Esophagus muscularis mucosa (tissue), 4 donors: ENCODE measurements at places on chromosomes 4 and X. TPM values are rescaled to one million over a fixed set of nuclear protein-coding genes. Genes with fewer than 3 reads are reported as not detected.
A peak's percentile ranks its signal among the peaks of the same experiment; 100 is the strongest.

DNA sequence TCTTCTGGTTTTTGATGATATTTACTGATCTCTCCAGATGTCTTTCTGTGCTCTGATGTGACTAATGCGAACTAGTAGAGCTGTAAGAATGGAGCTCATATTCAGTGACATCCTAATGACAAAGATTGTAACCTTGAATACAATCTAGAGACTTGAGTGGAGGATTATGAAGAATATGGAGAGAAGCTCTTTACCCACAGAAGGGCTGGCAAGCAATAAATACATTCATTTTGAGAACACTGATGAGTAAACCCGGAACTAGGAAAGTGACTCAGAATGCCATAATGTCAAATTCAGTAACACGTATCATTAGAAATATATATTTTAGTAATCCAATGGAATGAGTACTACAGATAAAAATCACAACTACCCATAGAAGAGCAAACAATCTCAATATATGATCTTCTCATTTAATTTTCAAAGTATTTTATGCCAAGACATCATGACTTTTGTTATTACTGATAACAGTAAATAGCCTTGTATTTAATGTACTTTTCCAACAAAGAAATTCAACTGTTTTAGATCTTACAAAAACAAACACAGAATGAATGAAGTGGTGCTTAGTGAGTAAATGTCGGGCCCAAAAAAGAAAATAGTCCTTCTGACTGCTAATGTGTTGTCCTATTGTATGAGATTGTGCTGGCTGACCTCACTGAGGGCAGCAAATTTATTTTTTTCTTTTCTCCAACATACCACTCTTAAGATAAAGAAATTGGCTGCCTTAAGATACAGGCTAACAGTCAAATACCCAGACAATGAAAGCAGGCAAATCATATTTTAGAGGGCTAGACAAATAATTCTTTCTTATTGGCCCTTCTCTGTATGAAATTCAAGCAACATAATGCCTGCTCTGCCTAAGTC lies 49.2 kb upstream of the HDAC8 start:
- peaks cover 3% of the 10 kb centered on the region for H3K36me3 ChIP-seq
- no peak overlapping the region for H3K27ac ChIP-seq
- no peak overlapping the region for H3K4me3 ChIP-seq
- DNase-seq = no peak
- no peaks in the 10 kb centered on the region for H3K4me1 ChIP-seq
- H3K27me3 ChIP-seq = no peaks in the 10 kb centered on the region

DNA sequence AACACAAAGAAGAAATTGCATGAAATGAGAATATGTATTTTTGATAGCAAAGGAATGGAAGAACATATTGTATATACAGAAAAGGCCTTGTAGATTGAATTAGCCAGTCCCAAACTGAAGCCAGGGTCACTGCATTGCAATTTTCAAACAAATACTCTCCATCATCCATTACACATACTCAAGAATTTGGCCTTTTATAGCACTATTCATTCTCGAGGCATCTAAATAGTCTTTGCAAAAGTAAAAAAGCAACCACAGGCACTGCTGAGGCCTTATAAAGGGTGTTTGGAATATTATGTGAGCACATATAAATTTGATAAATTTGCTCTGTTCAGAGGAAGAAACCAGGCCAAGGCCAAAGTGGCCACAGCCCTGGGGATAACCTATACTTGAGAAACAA lies 123.0 kb downstream of the ZNF827 start:
- H3K4me3 ChIP-seq = no peak overlapping the region
- H3K4me1 ChIP-seq = peaks cover 11% of the 10 kb centered on the region
- H3K27ac ChIP-seq = no peak overlapping the region
- peaks cover 9% of the 10 kb centered on the region for H3K36me3 ChIP-seq

DNA sequence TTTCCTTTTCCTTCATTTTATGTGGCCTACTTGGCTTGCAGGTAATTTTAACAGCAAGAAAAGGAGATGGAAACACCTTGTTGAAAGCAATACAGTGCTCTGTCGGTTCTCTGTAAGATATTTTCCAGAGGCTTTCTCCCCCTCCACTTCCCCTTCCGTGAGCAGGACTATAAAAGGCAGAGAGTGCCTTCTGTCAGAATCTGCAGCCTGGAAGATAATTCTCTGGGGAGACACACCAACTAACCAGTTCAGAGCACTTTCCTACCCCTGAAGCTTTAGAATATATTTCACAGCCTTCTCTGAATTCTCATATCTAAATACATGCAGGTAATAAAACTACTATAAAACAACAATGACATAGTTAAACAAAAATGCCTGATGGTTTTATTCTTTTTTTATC lies 141.1 kb downstream of the IDS start:
- no peak overlapping the region for H3K4me3 ChIP-seq
- no peaks in the 10 kb centered on the region for H3K36me3 ChIP-seq
- H3K27me3 ChIP-seq = no peaks in the 10 kb centered on the region
- DNase-seq = no peak

DNA sequence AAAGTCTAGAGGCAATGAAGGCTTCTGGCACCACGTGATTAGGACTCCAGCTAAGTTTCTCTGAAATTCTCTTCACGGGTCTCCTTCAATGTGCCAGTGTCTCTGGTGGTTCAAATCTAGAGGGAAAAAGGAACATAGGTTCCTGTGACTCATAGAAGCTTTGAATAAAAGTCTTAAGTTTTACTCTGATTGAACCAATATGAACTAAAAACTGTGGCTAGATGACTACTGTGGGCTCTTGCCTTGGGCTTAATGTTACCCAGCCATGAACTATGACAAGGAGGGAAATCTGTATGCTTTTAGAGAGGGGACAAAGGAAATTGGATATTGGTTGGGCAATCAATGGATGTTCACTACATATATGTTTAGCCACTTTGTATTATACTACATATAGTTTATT lies 49.9 kb upstream of the TEX13D start:
- no peak overlapping the region for H3K4me3 ChIP-seq
- no peaks in the 10 kb centered on the region for H3K36me3 ChIP-seq
- H3K4me1 ChIP-seq = no peaks in the 10 kb centered on the region
- no peak overlapping the region for H3K27ac ChIP-seq
- no peaks in the 10 kb centered on the region for H3K27me3 ChIP-seq

- DNase-seq = no peak
- H3K27ac ChIP-seq = no peak overlapping the region
- no peaks in the 10 kb centered on the region for H3K36me3 ChIP-seq
- H3K4me1 ChIP-seq = peaks cover 3% of the 10 kb centered on the region
- H3K27me3 ChIP-seq = no peaks in the 10 kb centered on the region
Measured at GRCh38 chr4:151418385-151418784, 9.4 kb downstream of the FHIP1A start.

GRCh38 chr4:94454405-94454804 lies 2.7 kb downstream of the PDLIM5 start:
- H3K4me1 ChIP-seq = peaks cover 67% of the 10 kb centered on the region
- H3K36me3 ChIP-seq = peaks cover 4% of the 10 kb centered on the region
- H3K4me3 ChIP-seq = peak overlapping the region; percentile 83
- H3K27me3 ChIP-seq = no peaks in the 10 kb centered on the region
- H3K27ac ChIP-seq = peak overlapping the region; percentile 98
- no peak for DNase-seq

DNA sequence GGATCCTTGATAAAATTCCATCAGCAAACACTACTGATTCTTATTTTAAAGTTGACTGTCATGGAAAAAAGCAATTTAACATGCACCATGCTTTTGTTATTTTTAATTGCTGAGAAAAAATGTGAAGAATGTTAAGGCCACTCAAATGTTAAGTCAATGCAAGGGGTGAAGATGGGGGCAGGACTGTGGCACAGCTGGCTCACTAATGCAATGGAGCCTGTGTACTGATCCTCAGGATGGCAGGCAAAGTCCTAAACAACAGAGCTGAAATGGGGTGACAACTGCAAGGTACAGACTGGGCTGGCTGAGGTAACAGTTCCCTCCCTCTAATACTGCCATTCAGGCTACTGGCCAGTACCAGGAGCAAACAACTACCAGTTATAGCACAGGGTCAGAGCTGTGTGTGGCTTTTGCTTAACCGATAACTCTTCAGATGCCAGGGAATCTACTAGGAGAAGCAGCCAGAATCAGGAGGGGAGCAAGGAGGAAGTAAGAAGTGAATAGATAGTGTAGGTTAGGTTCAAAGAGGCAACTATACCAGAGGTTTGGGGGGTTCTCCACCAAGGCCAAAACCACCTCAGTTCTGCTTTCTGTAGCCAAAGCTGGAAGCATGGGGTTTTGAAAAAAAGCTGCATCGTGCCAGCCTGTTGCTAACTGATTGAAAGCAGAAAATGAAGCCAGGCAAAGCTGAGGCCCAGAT lies 372.6 kb downstream of the OPHN1 start:
- H3K27ac ChIP-seq = no peak overlapping the region
- H3K4me3 ChIP-seq = no peak overlapping the region
- no peaks in the 10 kb centered on the region for H3K4me1 ChIP-seq
- H3K36me3 ChIP-seq = peaks cover 4% of the 10 kb centered on the region

DNA sequence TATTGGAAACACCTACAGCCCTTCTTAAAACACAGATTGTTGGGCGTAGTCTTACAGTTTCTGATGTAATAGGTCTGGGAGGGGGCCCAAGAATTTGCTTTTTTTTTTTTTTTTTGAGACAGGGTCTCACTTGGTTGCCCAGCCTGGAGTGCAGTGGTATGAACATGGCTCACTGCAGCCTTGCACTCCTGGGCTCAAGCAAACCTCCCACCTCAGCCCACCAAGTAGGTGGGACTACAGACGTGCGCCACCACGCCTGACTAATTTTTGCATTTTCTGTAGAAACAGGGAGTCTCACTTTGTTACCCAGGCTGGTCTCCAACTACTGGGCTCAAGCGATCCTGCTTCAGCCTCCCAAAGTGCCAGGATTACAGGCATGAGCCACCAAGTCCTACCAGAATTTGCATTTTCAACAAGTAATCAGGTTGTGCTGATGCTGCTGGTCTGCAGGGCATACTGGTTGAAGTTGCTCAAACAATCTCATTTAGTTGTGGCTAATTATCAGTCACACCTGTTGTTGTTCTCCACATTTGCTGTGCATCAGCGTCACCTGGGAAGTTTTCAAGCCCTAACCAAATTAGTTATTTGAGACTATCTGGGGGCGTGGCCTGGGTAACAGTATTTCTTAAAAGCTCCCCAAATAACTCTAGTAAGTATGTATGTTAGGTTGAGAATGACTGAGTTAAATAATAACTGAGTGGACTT lies 14.0 kb downstream of the TMEM154 start:
- no peaks in the 10 kb centered on the region for H3K36me3 ChIP-seq
- no peaks in the 10 kb centered on the region for H3K4me1 ChIP-seq
- H3K4me3 ChIP-seq = no peak overlapping the region
- no peak for DNase-seq

Gene ASMTL
- total RNA-seq = 28.7 TPM

DNA sequence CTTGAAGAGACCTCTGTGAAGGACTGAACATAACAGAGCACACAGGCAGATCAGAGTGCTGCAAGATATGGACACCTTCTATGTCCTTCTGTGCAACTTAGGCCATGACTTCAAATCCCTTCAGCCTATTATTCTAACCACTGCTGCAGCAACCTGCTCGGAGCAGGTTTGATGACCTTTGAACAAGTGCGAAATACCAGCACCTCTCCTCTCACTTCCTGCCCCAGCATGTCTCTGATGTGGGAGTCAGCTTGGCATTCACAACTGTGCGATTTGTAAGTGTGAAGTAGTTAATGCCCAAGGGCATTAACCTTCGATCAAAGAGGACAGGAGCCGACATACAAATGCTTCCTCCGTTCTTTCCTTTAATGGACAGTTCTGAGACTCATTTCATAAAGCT lies 1.6 kb upstream of the EXOC1 start:
- DNase-seq = no peak
- H3K27ac ChIP-seq = no peak overlapping the region
- H3K4me1 ChIP-seq = peaks cover 17% of the 10 kb centered on the region
- H3K36me3 ChIP-seq = no peaks in the 10 kb centered on the region
- no peak overlapping the region for H3K4me3 ChIP-seq
- no peaks in the 10 kb centered on the region for H3K27me3 ChIP-seq

- H3K4me1 ChIP-seq = peaks cover 22% of the 10 kb centered on the region
- no peak overlapping the region for H3K27ac ChIP-seq
- DNase-seq = no peak
- no peak overlapping the region for H3K4me3 ChIP-seq
- H3K36me3 ChIP-seq = no peaks in the 10 kb centered on the region
Measured at GRCh38 chrX:45775468-45775867, 574.8 kb upstream of the DIPK2B start.

- H3K4me3 ChIP-seq = no peak overlapping the region
- H3K27ac ChIP-seq = no peak overlapping the region
- no peaks in the 10 kb centered on the region for H3K27me3 ChIP-seq
Measured at GRCh38 chr4:133270021-133270570, 121.0 kb downstream of the PCDH10 start.

Gene PDZD4
- total RNA-seq = 48.1 TPM

DNA sequence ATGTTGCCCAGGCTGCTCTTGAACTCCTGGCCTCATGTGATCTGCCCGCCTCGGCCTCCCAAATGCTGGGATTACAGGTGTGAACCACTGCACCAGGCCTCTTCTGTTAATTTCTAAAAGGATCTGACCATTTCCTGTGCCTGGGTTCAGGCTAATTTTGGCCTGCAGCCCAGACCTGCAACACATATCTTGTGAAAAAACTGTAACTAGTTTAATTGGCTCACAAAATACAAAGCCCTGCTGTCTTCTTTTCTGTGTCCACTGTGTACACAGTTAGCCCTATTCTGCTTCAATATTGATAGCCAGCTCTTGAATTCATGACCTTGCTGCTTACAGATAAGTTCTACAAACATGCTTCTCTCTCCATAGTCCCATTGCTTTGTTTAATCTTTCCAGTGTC lies 753.5 kb downstream of the PDHA2 start:
- H3K27me3 ChIP-seq = no peaks in the 10 kb centered on the region
- H3K4me1 ChIP-seq = no peaks in the 10 kb centered on the region
- no peak overlapping the region for H3K27ac ChIP-seq
- H3K4me3 ChIP-seq = no peak overlapping the region
- H3K36me3 ChIP-seq = no peaks in the 10 kb centered on the region

- DNase-seq = no peak
- peak overlapping the region; percentile 49 for H3K4me3 ChIP-seq
- H3K4me1 ChIP-seq = no peaks in the 10 kb centered on the region
Measured at GRCh38 chrX:989959-990510, 222.4 kb downstream of the CRLF2 start.

DNA sequence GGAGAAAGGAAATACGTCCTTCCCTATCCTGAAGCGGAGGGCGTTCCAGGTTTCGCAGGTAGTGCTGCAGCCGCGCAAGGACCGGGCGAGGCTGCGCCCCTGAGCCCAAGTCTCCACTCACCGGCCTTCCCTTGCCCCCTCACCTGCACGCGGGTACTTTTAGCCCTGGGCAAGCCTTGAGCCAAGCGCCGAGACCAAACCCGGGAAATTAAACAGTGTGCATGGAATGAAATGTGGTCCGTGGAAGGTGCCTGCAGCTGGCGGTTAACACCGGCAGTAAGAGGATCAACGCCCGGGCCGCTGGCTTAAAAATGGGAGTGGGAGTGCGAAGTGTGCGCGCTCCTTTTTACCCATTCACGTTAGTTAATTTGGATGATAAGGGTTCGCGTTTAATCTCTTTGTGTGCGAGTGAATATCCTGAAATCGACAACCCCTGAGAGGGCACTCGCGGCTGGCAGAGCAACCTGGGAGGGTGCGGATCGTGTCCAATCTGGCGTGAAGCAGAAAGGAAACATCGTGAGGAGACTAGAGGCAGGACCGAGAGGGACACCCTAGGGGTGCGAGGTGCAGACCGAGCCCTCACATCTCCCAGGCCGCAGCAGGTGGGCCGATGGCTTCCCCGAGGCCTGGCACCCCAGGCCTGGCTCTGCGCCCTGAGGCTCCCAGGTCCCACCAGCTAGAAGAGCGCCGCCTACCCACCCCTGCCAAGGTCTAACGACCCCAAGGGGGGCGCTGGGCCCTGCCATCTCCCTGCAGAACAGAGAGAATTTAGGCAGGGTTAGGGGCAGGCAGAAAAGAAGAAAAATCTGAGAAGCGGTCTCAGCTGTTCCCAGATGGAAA lies 2.0 kb upstream of the HELT start:
- no peak overlapping the region for H3K4me3 ChIP-seq
- H3K36me3 ChIP-seq = no peaks in the 10 kb centered on the region
- peaks cover 8% of the 10 kb centered on the region for H3K4me1 ChIP-seq
- H3K27ac ChIP-seq = no peak overlapping the region
